ENCODE measurements at places on chromosomes 13 and 19. TPM values are rescaled to one million over a fixed set of nuclear protein-coding genes. Genes with fewer than 3 reads are reported as not detected.
A peak's percentile ranks its signal among the peaks of the same experiment; 100 is the strongest.

Gene GPR183
- total RNA-seq: 9.0 TPM

Gene TMEM161A
- 28.1 TPM for total RNA-seq

DNA sequence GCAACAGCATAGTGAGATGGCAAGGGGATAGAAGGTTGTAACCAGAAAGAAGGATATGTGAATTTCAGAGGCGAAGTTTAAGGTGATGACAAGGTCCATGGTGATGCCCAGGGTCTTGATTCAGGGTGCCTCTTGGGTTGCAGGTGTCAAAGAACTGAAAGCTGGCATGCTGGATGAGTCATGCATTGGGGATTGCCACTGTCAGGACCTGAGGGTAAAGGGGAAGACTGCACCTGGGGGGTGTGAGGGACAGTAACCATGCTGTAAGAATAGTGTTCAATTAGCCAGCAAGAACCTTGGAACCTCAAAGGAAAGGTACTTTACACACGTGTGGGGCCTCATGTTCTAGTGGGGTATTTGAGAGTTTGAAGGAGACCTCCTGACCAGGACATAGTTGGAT, 279.6 kb downstream of the SLC7A1 start:
- H3K36me3 ChIP-seq: no peaks in the 10 kb centered on the region
- H3K27me3 ChIP-seq: peaks cover 3% of the 10 kb centered on the region
- H3K4me1 ChIP-seq: no peaks in the 10 kb centered on the region
- H3K27ac ChIP-seq: no peak overlapping the region
- no peak overlapping the region for H3K4me3 ChIP-seq
- DNase-seq: no peak

DNA sequence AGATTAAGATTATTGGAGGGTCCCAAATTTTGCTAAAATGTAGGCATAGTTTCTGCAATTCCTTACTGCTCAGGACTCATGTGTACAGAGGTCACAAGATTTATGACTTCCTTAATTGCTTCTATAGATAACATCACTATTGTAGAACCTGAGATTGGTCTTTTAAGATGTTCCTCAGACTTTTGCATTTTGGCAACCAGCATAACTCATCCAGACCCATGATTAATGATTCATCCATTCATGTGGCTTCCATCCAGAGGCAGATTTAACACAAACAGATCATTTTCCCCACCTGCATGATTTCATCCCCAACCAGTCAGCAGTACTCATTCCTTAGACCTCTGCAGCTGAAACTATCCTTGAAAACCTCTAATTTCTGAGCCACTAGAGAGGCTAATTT, 34.5 kb upstream of the CEACAM8 start:
- H3K36me3 ChIP-seq: no peaks in the 10 kb centered on the region
- H3K27me3 ChIP-seq: no peaks in the 10 kb centered on the region
- no peak for DNase-seq

- H3K4me3 ChIP-seq: no peak overlapping the region
- H3K4me1 ChIP-seq: no peaks in the 10 kb centered on the region
- no peak for DNase-seq
- no peaks in the 10 kb centered on the region for H3K27me3 ChIP-seq
- no peaks in the 10 kb centered on the region for H3K36me3 ChIP-seq
Measured at GRCh38 chr13:101695870-101696516, 243.5 kb downstream of the ITGBL1 start.

DNA sequence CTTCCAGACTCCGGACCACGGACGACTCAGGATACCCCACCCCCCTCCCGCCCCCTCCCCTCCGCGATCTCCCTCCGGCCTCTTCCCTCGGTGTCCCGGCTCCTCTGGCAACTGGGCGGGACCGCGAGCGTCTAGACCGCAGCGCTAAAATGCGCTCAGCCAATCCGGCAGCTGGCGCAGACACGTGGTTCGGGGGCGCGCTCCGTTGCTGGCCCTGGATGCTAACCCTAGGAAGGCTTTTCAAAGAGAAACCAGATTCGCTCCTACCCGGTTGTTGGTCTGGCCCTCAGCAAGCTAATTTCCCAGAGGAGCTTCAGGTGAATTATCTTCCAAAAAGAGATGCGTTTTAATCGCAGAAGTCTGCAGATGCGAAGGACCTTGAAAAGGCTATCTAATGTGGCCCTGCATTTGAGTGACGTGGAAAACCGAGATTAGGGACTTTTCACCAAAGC, at the start of gene DZIP1:
TSS of gene DZIP1 (minus strand) at position 106 of the 452 bp plus-strand sequence. CDS start 2,677 bp downstream, outside the sequence.
- peak within 1 kb of the TSS; percentile 57 for H3K4me3 ChIP-seq
- no peaks in the 10 kb centered on the region for H3K36me3 ChIP-seq
- DNase-seq: peak; percentile 60
- peaks cover 44% of the 10 kb centered on the region for H3K27me3 ChIP-seq

Data from lower lobe of right lung (tissue), 2 donors.